ENCODE measurements at places on chromosomes 3 and 15.

DNA sequence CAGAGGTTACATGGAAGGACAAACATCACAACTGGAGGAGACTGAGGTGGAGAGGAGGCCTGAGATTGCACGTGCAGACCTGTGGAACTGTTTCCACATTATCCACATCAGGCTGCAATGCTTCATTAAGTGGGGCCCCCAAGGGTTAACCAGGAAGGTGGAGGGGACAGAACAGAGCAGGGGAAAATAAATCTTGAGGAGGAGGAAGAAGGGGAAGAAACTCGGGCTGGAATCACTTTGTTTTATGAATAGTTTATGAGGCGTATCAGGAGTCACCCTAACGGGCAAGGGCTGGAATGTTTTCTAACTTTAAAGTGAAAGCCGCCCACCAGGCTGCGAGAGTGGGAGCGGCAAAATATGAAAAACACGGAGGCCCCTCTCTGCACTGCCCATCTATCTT lies 154.9 kb downstream of the WNT5A start:
- DNase-seq, result no peak

GRCh38 chr3:79767194-79767904 lies 449 bp downstream of the ROBO1 start:
- no peak for DNase-seq

DNA sequence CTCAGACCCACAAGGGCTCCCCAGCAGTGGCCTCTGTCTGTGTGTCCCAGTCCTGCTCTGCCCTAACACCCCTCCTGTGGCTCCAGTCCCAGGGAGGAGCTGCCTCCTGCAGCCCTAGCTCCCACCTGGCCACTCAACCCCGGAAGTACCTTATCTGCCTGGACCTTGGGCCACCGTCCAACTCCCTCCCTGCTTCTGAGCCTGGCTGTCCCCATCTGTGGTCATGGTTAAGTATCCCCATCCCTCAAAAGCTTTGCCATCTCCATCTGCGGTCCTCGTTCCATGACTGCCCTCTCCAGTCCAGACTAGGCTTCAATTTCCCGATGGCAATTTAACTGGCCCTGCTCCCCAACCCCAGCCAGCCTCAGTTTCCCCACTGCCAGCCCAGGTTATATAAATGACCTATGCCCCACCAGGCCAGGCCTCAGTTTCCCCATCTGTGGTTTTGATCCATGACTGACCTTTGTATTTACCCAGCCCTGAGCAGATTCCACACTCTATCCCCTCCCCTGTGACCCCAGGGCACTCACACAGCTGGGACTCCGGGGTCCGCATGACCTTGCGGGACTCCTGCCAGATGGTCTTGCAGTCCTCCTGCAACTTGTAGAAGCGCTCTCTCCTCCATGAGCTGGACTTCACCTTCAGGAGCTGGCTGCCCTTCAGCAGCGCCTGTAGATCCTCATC lies 9.6 kb downstream of the PLCD1 start:
- DNase-seq, result no peak

DNA sequence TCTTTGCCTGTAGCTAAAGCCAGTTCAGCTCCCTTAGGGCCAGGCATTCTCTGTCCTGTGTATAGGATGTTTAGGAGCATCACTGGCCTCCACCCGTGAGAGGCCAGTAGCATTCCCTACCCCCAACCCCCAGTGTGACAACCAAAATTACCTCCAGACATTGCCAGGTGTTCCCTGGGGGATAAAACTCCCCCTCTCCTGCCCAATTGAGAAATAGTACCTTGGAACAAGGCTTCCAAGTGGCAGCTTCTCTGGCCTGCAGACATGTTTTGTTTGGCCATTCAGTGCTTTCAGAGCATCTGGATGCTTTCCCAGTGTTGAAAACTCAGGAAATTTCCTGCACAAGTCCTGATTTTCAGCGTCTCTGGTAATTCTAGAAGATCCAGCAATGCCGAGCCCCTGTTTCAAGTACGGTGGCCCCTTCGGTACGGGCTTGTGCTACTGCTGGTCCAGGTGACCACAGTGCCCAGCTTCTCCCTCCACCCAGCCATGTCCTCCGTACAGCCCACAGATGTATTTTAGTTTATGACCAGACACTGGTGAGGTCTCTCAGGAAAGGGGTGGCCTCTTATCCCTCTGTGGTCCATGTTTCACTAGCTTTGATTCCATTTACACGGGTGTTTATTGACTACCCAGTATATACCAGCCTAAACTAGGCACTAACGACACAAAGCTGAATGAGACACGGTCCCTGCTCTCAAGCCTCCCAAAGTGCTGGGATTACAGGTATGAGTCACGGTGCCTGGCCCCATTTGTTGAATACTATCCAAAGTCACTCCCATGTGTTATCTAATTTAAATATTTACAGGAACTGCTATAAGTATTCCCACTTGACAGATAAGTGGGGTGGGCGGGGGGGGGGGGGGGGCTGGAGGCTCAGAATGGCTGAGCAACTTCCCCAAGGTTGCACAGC lies 125.4 kb upstream of the RAD18 start:
- DNase-seq, result no peak

DNA sequence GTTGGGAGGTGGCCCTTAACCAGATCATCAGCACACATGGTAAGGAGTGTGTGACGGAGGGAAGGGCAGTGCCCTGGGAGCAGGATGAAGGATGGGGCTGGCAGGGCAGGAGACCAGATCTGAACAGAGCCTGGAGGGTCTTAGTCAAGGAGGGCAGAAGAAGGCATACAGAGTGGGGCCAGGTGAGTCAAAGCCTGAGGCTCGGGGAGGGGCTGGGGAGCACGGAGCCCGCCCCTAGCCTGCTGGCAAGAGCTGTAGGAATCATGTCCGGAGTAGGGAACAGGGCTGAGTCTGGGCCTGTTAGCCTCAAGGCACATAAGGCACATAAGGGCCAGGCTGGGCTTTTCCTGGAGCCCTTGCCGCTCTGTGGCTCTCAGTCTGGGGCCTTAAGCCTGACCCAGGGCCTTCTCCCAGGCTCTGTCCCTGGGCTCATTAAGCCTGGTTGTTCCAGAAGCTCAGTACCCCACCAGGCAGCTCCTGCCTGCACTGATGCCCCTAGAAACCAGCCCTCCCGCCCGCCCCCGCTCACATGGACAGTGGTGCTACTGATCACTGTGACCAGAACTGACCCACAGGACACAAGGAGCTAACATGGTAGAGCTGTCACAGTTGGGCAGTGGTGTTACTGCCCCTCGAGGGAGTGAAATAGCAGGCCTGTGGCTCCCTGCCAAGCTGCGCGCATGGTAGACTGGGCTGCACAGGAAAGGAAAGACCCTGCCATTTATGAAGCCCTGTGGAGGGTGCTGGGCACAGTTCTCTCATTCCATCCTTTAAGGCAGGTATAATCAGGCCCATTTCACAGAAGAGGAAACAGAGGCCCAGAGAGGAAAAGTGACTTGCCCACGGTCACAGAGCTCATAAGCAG lies 14.6 kb downstream of the ISG20 start:
- no peak for DNase-seq

GRCh38 chr3:114043205-114043604 lies 13.1 kb downstream of the CCDC191 start:
- no peak for DNase-seq

GRCh38 chr3:175222356-175222755 lies 363.2 kb downstream of the NAALADL2 start:
- no peak for DNase-seq

Measured in T follicular helper cell (primary cell).